ENCODE measurements at places on chromosomes 4 and X. TPM values are rescaled to one million over a fixed set of nuclear protein-coding genes. Genes with fewer than 3 reads are reported as not detected.

DNA sequence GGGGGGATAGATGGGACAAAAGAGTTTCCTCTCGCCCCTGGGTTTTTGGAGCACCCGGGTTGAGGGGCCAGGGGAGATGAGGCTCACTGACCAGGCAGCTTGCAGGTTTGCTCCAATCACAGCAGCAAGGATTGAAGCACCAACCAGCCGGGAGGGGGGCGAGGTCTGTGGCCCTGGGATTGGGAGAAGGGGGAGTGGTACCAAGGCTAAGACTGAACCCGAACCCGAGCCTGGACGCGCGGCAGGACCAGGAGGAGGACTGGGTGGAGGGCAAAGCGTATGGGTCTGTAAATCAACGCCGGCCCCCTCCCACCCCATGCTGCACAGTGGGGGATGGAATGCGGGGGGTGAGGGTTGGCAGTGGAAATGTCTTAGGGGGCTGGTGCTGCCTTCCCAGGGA lies 3.5 kb downstream of the SOX3 start:
- DNase-seq, result no peak

- no peak for DNase-seq
Observed at GRCh38 chr4:29014555-29014954, 1705.6 kb upstream of the PCDH7 start.

DNA sequence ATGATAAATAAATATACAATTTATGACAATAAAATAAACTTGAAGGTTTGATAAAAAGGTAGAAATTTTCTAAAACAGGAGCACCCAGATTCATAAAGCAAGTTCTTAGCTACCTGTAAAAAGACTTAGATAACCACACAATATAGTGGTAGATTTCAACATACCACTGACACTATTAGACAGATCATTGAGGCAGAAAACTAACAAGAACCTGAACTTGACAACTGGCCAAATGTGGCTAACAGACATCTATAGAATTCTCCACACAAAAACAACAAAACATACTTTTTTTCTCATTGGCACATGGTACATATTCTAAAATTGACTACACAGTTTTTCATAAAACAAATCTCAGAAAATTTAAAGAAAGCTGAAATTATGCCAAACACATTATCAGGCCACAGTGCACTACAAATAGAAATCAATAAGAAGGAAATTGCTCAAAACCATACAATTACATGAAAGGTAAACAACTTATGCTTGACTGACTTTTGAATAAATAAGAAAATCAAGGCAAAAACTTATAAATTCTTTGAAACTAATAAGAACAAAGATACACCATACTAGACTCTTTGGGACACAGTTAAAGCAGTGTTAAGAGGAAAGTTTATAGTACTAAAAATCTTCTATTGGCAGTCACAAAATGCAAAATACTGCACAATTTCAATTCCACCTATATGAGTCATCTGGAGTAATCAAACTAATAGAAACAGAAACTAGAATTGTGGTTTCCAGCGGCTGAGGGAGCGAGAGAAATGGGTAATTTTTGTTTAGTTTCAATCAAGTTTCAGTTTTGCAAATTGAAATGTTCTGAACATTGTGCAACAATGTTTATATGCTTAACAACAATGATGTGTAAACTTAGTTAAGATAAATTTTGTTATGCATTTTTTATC lies 925.6 kb downstream of the SH3BGRL start:
- no peak for DNase-seq

DNA sequence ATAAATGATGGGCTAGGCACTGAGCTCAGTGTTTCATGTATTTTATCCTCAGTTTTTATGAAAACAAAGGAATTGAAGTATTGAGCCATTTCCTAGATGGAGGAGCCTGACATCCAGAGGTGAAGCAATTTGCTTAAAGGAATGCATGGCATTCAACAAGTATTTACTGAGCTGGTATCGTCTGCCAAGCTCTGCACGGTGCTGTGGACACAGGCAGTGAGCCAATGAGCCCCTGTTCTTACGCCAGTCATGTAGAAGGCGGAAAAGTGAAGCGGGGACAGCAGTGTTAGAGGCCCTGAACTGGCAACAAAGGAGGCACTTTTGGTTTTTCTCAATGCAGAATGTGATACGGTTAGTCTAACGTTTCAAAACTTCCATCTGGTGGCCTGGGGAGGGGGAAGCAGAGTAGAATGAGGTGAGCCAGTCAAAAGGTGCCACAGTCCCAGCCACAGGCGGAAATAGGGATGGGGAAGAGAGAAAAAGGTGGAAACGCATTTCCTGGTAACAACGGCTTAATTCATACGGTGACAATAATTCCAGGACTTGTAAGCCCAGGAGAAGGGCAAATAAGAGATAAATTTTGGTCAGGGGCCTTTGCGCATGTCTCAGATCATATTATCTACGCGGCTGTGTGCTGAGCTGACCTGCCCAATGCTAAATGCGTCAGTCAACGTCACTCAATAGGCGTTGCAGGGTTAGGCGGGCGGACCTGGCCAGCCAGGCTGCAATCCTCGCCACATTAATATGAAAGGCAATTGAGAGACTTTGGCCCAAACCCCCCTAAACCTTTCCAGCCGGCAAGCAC lies 133.9 kb downstream of the AFAP1 start:
- no peak for DNase-seq

The AMOT gene
- total RNA-seq, result 3.1 TPM

DNA sequence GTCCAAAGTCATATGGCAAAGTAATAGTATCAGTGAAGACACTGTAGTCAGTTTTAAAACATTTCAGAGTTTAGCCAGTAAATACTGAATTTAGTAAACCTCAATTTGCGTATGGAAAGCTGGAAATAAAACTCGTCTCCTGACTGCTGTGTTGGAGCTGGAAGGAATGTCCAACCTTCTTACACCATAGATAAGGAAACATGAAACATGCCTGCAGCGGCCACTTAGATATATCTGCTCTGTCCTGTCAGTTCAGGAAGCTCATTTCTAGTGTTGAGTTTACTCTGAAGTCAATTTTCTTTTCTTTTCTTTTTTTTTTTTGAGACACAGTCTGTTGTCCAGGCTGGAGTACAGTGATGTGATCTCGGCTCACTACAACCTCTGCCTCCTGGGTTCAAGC lies 21.2 kb downstream of the ARHGAP10 start:
- DNase-seq, result no peak

The CENPE gene
- 4.7 TPM for total RNA-seq

The C1QTNF7 gene
- not detected for total RNA-seq

DNA sequence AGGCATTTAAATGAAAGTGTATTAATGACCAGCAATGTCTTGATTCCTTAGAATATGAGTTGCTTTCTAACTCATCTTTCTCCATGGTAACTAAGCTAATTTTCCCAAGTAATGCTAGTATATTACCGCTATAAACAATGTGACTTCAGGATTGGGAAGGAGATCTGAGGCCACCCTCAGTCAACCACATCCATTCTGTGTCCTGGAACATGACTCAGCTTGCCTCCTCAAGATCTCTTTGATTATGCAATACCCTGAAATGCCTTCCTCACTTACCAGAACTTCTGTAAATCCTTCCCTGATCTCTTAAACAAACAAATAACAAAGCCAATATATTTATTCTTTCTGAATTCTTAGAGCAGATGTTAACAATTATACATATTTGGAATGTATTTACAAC lies 1495.5 kb downstream of the PCDH18 start:
- DNase-seq, result no peak

GRCh38 chr4:145886871-145887240 lies 51.8 kb downstream of the ZNF827 start:
- no peak for DNase-seq

- no peak for DNase-seq
Observed at GRCh38 chr4:143287572-143287923, 49.1 kb upstream of the GAB1 start.

DNA sequence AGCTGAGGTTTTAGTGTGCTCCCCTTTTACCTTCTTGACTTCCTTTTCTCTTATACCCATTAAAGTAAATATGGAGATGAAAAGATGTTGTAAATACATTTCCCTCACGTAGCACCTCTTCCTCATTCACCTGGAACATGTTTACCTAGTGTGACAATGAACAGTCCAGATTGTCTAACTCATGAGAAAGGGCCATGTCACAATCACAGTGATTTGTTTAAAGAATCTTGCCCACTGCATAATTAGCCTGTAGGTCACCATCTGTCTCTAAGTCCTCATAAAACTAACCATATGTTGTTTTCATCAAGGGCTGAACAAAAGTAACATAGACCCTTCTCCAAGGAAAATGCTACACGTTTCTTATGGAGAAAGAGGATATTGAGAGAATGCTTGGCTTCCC lies 85.7 kb downstream of the TSPAN5 start:
- no peak for DNase-seq

The SPANXN3 gene
- total RNA-seq, result not detected

DNA sequence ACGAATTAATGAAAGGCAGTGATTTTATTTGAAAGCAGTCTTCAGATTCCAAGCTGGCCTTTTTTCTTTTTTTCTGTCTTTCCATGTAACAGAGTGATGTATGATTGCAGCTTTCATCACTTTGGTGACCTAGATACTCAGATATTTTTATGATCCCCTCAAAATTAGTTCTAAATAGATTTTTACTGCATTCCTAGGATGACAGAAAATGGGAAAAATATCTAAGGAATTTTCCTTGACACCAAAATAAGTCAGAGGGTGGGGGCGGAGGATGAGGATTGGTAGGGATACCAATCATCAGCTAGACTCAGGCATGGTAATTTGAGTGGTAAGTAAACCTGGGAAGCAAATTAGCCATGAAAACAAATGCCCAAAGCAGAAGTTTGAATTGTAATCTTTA lies 11.9 kb upstream of the HMGB2 start:
- DNase-seq, result no peak

GRCh38 chr4:170425521-170426143 lies 335.9 kb upstream of the AADAT start:
- DNase-seq, result no peak

Measured in T-cell (primary cell).